ENCODE measurements at places on chromosomes 4 and X.

DNA sequence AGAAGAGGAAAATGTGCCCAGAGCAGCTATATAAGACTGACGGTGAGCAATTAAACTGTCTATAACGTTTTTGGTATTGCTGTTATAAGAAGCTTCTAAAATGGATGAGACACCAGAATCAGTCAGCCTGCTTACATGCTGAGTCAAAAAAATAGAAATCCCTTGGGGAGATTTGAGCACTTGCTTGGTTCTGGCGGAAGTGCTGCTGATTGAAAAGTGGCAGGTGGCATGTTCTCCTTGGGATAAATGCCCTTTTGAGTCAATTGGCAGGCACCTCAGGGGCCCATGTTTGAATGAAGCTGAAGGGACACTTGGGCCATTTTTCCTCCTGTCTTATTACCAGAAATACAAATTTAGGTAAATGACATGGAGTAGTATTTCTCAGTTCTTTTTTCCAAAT, 148.7 kb downstream of the PTCHD1 start:
- DNase-seq: no peak

GRCh38 chrX:148156986-148157385, 175.8 kb downstream of the FMR1NB start:
- no peak for DNase-seq

DNA sequence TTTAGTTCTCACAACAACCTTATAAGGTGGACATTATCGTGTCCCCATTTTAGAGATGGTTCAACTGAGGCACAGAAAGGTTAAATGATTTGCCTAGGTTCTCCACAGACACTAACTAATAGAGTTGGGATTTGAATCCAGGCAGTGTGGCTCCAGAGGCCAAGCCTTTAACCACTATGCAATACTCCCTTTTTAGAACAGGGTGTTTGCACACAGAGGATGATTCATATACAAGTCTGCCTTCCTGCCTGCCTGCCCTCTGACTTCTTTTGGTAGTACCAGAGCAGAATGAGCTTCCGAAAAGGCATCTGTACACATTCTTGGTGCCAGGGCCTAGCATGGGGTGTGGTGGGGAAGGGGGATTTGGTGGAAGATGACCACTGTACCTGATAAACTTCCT, 150.8 kb upstream of the ARHGEF9 start:
- no peak for DNase-seq

GRCh38 chr4:151324752-151325110, 674 bp downstream of the SH3D19 start:
- no peak for DNase-seq

GRCh38 chrX:150504397-150505182, 63.8 kb upstream of the MTM1 start:
- no peak for DNase-seq

- no peak for DNase-seq
Observed at GRCh38 chr4:20462426-20463175, 210.9 kb downstream of the SLIT2 start.

DNA sequence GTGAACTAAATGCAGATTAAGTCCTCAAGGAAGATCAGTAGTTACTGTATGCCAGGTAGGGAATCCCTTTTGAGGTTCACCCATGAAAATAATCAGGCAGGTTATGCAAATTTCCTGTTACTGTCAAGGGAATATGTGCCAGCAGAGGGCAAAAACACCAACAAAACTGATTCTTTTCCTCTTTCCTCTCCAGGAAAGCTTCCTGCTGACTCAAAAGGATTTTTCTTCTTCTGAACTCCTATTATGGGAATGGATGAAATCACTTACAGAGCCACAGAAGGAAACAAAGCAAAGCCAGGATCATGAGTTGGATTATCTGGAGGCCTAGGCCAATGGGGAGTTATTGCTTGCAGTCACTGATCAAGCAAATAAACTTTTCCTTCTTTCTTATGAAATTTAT, 49.7 kb downstream of the TMPRSS11F start:
- no peak for DNase-seq

DNA sequence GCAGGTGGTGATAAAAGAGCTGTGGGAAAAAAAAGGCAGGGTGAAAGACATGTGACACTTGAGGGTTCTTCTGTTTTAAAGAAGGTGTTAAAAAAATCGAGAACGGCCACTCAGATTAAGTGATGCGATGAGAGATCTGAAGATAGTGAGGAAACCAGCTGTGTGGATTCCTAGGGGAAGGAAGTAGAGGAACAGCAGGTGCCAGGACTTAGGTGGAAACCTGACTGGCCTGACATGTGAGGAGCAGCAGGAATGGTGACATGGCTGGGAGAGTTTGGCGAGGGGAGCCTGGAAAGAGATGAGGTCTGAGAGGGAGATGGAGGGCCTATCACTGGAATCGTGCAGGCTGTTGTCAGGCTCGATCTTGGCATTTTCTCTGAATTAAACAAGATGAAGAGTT, 55.5 kb downstream of the BMPR1B start:
- no peak for DNase-seq

DNA sequence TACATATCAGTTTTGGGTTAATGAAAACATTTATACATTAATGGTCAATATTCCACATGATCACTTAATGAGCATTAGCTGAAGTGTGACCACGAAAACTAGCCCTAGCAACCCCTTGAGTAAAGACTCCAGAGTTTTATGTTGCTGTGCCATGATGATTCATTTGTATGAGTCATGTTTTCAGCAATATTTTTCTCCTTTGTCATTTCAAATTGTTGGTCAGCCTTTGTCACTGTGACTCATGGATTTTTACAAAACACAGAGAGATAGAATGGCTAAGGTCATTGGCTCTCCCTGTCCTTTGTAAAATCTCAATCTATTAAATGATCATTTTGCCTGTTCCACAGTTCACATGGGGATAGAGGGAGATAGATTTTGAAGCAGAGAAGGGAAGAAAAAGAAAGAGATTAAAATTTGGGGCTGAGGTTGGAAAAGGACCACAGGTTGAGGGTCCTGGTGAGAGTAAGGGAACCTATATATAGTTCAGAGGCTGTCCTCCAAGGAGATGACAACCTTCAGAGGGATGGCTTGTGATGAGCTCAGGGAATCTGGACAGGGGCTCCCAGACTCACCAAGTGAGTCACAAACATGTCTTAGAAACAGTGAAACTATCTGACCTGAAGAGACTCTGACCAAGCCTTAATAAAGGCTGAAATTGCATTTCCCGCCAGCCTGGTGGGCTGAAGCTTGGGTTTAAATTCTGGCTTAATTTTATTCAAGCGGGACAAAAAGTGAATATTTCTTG, 25.6 kb downstream of the NR0B1 start:
- no peak for DNase-seq

DNA sequence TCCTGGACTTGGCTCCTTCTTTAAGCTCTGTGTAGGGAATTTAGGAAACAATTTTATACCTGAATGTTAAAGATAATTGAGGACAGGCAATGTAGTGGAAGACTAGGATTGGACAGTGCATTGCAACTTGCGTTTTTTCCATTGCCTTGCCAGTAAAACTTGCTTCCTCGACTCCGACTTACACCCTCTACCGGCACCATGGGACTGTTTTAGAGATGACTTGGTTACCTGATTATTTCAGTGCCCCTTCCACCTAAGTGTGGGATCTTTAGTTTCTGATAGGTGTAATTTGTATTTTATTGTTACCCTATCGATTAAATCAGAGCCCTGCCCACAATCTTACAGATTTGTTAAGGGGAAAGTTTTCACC, 1.2 kb downstream of the PRPS1 start:
- no peak for DNase-seq

GRCh38 chrX:120334151-120334550, 22.9 kb upstream of the TMEM255A start:
- DNase-seq: no peak

GRCh38 chr4:113899271-113900070, 80.0 kb downstream of the ARSJ start:
- no peak for DNase-seq

DNA sequence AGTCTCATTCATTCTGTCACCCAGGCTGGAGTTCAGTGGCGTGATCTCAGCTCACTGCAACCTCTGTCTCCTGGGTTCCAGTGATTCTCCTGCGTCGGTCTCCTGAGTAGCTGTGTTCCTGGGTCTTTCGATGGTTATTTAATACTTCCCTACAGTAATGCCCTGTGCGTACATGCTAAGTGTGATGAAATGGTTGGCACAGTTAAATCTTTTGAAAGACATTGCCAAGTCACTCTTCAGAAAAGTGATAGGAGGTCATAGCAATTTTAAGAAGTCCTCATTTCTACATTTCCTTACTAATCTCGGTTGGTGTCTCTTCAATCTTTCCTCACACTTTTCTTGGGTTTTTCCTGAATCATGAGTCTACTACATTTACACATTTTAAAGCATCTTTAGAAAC, 14.4 kb downstream of the HTT-AS start:
- no peak for DNase-seq
